NCI-H1694 treated with DMSO at 0.1 percent for 48 hours (cell line): ENCODE measurements at places on chromosomes 5 and 9.

DNA sequence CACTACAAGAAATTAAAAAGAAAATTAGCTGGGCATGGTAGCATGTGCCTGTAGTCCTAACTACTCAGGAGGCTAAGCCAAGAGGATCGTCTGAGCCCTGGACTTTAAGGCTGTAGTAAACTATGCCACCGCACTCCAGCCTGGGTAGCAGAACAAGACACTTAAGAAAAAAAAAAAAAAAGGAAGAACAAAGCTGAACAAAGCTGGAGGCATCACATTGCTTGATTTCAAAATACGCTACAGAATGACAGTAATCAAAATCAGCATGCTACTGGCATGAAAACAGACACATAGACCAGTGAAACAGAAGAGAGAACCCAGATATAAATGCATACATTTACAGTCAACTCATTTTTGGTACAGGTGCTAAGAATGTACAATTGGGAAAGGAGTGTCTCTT is 14.5 kb upstream of the OTULIN start:
- no peak for DNase-seq

DNA sequence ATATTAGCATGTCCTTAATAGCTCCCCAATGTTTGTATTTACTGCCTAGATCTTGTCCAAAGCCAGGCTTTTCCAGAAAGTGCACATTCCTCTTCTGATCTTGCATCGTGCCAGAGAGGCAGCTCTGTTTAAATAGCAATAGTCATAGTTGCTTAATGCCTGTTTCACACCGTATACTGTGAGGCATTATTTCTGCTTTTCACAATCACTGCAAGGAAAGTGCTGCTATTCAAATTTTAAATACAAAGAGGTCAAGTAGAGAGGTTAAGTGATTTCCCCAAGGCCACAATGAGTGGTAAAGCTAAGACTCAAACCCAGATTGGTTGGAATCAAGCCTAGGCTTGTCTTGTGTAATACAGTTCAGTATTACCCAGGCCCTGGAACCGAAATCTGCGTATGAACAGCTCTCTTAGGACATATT is 153.6 kb downstream of the SNX18 start:
- DNase-seq: no peak

DNA sequence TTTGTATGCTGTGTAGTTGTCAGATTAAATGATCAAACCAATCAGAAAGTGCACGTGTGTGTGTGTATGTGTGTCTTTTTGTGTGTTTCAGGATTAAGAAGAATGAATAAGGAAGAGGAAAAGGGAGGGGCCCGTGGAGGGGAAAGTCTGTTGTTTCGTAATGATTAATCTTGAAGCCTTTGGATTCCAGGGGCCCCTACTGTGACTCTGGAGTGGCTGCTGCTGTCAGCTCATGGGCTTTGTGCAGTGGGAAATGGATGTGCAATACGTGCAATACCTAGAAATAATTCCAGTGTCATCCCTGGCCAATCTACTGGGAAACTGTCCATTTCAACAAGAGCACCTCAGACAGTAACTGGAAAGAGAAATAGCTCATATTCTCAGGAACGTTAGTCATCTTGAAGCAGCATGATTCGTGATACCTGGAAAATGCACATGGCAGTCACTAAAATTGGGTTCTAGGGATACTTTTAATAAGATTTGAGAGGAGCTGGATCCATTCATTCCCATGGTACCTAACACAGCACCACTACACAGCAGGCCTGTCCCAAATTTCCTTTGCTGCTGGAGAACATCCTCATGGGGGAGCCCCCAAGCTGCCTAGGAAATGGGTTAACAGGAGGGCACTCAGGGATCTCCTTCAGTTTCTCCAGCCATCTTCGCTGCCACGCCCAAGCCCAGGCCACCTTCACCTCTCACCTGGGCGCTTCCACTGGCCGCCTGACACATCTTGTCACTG is 186.3 kb downstream of the NR3C1 start:
- no peak for DNase-seq

DNA sequence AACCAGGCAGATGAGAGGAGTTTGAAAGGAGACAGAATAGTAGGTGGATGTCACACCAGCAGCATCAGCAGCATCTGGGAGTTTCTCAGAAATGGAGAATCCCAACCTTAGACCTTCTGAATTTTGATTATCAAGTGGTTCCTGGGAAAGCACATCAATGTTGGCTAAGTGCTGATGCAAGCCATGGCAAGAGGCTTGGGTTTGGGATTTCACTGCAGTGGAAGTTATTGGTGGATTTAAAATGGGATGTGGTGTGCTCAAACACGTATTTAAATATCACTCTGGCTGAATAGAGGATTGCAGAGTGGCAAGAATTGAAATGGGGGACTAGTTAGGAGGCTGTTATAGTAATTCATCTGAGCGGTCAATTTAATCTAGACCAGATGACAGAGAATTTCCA is 387.8 kb upstream of the WWC1 start:
- no peak for DNase-seq

GRCh38 chr9:114376586-114377445 is 11.0 kb downstream of the AKNA start:
- no peak for DNase-seq

- no peak for DNase-seq
These were observed 7.4 kb downstream of the PTPRD start for GRCh38 chr9:10605388-10605787.
